Left ventricle myocardium inferior (tissue), 1 donor: ENCODE measurements at places on chromosomes 12 and 14. TPM values are rescaled to one million over a fixed set of nuclear protein-coding genes. Genes with fewer than 3 reads are reported as not detected.

CPNE8 gene
- total RNA-seq, result 7.2 TPM

ZNF641 gene
- 16.0 TPM for total RNA-seq

GRCh38 chr12:87812030-87812429 lies 217.2 kb downstream of the C12orf50 start:
- no peak for DNase-seq

TTC9 gene
- 1.9 TPM for total RNA-seq

DNA sequence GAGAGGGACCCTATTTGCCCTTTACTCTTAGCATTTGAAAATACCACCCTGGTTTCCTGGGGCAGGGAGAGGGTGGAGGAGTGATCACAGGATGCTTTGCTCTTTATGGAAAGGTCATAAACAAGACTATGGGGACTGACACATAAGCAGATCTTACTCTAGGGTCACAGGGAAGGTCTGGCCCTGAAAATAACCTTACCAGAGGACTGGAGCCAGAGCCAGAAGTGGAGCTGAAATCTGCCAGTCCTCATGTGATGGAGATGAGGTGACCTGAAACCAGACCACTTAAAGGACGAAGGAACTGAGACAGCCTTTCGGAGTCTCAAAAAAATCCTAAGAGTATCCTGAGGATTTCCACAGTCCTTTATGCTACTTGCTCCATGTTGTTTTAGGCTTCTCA lies 12.4 kb downstream of the PFKM start:
- no peak for DNase-seq

- no peak for DNase-seq
These were observed 6.9 kb downstream of the PAH start for GRCh38 chr12:102910137-102910536.

GRCh38 chr12:89752341-89752740 lies 43.7 kb upstream of the ATP2B1 start:
- DNase-seq, result no peak

DNA sequence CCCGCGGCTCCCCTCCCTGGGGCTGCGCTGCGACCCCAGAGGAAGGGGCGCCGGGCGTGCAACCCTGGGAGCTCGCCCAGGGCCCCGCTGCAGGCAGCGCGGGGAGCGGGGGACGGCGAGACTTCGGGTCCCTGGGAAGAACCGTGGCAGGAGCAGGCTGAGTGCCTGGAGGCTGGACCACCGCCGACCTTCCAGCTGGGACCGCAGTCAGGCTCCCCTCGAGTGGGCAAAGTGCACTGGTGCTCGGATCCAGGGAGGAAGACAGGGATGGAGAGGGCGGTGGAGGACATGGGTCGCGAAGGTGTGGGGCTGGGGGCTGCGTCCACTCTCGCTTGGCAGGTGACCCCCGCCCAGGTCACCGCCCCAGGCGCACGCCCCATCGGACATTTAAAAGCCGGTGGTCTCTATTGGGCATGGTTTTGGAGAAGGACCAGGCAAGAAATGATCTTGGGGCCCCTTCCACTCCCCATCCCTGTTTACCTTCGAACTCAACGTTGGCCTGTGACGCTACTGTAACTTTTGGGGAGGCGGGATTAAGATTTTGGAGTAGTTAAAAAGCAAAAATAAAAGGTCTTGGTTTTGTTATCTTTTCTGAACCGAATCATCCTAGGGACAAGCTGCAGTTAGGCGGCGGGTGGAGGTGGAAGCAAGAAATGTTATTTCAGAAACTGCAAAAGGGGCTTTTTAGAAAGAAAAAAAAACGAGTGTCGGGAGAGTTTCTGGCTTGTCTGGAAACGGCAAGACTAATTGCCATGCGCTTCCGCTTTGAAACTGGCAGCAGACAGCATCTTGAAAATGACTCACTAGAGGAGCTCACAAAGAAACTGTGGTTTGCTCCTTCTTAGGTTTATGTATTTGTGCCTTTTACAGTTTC lies 1.0 kb downstream of the ELK3 start:
- DNase-seq, result peak; percentile 30

GRCh38 chr12:1799051-1799881 lies 21.1 kb upstream of the LRTM2 start:
- no peak for DNase-seq

DNA sequence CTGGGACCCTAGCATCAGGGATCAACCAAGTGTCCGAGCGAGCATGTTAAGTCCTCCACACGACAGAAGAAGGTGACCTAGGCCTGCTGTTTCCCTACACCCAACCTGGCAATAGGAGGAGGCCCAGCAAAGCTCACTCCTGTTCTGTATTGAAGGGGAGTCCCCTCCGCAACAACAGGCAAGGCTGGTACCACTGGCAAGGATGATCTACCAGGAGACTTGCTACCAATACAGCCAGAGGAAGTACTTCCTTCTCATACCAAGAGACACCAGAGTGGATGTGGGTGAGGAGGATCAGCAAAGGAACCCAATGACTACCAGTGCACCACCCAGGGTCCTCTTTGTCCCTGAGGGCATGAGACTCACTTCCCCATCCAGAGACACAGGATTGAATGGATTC lies 4.9 kb downstream of the KLRC1 start:
- DNase-seq, result no peak

SCNN1A gene
- total RNA-seq, result 0.22 TPM

DNA sequence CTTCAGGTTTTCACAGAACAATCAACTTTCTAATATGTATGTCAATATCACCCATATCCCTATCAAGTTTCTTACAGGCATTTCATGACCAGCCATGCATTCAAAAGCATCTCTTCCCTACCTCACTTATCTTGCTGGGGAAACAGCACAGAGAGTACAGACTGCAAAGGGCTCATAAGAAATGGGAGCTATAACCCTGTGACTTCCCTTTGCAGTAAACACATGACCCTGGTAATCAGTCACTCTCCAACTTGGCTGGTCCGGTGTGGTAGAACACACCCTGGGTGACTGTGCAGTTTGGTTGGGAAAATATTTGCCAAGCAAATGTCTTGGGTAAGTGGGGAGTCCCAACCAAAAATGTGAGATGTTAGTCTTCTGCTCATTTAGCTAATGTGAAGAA lies 49.4 kb upstream of the TMCC3 start:
- no peak for DNase-seq

OSBPL8 gene
- total RNA-seq, result 28.9 TPM

GRCh38 chr12:45536284-45536683 lies 193.2 kb upstream of the ARID2 start:
- DNase-seq, result no peak

DNA sequence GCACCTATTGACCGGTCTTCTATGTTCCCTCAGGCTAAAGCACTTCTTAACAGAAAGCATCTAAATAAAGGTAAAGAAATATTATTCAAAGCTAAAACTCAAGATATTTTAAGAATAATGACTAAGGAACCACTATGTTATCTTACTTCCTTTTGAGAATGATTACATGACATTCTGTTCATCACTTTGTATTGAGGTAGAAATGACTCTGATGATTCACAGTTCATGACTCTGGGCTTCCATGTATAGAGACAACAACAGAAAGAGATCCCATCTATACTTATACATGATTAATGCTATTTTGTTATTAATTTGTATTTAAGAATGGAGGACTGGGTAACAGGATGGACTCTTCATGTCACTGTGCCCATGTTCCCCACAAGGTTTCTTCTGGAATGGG lies 218.3 kb upstream of the OR4E1 start:
- no peak for DNase-seq

GRCh38 chr14:23354990-23355389 lies 2.3 kb upstream of the SLC22A17 start:
- DNase-seq, result no peak

OAS2 gene
- total RNA-seq, result 4.8 TPM

DNA sequence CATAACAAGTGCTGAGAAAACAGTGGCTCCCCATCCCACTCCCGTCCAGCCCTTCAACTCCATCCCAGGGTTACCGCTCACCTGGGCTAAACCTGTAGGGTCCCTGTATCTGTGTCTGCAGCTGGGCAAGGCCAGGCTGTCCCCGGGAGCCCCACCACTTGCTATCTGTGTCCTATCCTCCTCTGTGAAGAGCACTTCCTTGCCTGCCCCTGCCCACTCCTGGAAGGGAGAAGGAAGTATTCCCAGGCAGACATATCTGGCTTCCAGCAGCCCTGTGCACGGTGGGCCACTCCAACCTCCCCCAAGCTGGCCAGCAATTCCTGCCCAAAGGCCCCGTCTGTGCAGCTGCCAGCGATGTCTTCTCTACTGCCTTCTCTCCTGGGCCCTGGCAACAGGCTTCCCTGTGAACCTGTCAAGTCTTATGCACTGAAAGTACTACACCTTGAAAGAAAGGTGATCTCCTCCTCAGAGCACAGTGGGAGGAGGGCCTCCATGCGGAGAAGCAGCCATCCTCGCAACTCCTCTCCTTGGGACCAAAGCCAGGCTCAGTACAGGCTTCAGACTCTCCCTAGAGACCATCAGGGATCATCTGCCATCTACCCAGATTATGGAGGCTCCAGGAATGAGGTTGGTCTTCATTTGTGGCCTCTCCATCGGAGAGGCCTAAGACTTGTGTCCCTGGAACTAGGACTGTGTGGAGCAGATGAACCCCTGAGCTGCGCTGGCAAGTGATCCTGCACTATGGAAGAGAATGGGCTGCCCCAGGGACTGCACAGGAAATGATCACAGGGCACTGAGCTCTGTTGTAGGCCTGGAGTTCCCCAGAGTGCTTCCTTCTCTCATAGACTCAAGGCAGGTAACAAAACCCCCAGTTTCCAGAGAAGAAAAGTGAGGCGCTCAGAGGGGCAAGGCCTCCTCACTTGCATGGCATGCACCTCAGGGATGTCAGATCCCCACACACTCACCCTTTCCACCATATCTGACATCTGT lies 663.6 kb downstream of the BCL11B start:
- no peak for DNase-seq

DNA sequence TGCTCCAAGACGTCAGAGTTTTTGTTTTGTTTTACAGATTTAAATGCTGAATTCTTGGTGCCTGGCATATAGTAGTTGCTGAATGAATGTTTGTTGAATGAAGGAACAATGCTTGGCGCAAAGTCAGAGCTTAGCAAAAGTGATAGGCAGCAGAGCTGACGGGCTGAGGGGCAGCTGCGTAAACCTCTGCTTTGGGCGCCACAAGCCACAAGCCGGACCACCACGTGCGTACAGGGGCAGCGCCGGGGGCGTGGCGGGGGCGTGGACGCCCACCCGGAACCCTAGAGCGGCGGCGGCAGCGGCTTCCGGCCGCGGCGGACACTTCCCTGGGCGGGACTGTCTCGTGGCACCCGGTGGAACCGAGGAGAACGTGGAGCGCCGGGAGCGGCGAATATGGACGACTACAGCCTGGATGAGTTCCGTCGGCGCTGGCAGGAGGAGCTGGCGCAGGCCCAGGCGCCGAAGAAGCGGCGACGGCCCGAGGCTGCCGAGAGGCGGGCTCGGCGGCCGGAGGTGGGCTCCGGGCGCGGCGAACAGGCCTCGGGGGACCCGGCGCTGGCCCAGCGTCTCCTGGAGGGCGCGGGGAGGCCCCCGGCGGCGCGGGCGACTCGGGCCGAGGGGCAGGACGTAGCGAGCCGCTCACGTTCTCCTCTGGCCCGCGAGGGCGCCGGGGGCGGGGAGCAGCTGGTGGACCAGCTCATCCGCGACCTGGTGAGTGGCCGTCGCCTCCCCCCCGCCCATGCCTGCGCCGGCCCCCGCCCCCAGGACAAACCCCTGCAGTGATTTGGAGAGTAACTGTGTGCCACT lies at the start of gene FBXW8:
Gene FBXW8, plus strand, starts transcription at position 306 of the 807 bp plus-strand sequence. Its CDS starts 88 bp downstream, at position 394.
- DNase-seq, result peak; percentile 79

- no peak for DNase-seq
These were observed 264.0 kb downstream of the ATXN7L3B start for GRCh38 chr12:74801625-74802024.

DNA sequence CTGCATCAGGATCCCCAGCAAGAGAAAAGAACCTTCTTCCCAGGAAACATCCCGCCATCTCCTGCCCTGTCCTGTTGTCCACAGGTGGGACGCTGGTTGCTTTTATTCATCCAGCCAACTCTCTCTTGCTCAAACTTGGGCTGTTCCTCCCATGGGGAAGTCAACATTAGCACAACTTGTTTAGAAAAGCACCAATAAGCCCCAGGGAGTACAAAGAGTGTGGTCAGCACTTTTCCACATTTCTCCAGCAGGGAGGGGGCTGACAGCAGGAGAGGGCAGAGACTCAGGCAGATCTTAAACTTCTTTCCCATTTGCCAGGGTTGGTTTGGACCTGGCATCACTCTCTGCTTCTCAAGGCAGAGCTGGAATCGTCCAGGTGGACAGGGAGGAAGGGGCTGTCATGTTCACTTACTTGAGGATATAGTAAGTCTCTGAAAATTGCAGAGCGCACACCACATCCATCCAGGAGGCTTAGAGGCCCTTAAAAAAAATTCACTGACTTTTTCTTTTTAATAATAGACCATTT lies 74.9 kb downstream of the RBM19 start:
- DNase-seq, result no peak

POU6F1 gene
- total RNA-seq, result 9.9 TPM

GRCh38 chr14:105086833-105087307 lies 21.6 kb upstream of the GPR132 start:
- DNase-seq, result peak; percentile 87

SERPINA3 gene
- 45.5 TPM for total RNA-seq

GRCh38 chr14:102472791-102473150 lies 36.8 kb downstream of the ANKRD9 start:
- DNase-seq, result no peak

DNA sequence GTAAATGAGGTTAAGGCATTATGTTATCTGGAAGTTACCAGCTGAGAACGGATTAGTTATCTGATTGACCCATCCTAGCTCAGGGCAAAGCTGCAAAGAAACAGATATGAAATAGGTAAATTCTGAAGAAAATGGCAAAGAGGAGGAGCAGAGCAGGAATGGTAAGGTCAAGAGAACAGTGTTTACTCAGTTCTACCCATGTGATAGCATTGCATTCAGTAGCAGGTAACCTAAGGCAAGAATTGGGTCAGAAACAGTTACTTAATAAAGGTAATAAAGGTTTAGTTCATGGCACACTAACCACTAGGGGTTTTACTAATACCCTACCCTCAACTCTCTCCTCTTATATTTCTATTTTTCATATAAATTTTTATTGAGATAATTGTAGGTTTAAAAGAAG lies 224.8 kb downstream of the ASCL1 start:
- no peak for DNase-seq

- no peak for DNase-seq
These were observed 37.4 kb upstream of the BATF start for GRCh38 chr14:75484711-75485429.

DNA sequence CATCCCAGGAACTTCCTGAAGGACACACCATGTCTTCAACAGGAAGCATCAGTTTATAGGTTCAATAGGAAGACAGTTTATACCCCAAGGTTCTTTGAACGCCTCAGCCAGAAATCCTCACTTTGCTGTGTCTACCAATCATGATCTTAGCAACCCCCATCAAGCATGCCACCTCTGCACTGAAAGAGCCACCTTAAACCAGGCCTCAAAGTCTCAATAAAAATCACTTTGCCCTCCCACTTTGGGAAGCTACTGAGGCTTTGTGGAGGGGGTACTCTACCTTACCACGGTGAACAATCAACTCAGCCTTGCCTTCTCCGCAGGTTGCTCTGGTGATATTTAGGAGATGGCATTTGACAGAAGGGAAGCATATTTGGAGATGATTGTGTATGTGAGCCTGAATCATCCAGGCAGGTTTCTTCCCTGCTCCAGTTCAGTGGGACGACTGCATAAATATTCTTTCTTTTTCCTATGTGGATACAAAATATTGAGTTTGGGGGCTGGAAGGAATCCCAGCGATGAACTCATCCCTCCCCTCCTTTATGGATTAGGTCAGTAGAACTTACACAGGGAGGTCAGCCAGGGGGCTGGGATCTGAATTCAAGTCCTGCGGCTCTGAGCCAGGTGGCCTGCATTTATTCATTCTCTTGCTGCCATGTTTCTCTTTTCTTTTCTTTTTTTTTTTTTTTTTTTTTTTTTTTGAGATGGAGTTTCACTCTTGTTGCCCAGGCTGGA lies 42.8 kb upstream of the VASH1 start:
- peak; percentile 62 for DNase-seq

- DNase-seq, result peak; percentile 41
These were observed 317.4 kb upstream of the DDHD1 start for GRCh38 chr14:53470351-53471043.
